ENCODE measurements at places on chromosomes 2 and 18.
A peak's percentile ranks its signal among the peaks of the same experiment; 100 is the strongest.

GRCh38 chr2:28821295-28821958 lies 10.8 kb downstream of the SPDYA start:
- peak; percentile 73 for DNase-seq

DNA sequence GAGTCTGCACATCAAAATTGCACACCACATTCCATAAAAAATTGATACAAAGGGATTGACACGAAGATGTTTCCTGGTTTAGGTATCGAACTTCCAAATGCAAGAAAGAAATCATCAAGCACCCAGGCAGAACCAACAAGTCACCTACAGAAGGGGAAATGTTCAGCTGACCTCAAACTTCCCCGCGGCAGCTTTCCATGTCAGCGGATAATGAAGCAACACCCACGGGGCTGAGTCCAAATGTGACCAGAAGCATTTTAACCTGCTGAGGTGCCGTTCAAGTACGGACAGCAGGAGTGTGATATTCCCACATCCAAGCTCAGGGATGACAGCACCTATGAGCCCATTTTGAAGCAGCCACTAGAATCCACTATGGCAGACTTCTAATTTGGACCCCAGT lies 124.9 kb downstream of the GALNT14 start:
- DNase-seq, result no peak

- DNase-seq, result no peak
These were observed 30.3 kb upstream of the B3GNT7 start for GRCh38 chr2:231364961-231365810.

- DNase-seq, result peak; percentile 59
These were observed 134.1 kb downstream of the FMNL2 start for GRCh38 chr2:152468899-152469692.

DNA sequence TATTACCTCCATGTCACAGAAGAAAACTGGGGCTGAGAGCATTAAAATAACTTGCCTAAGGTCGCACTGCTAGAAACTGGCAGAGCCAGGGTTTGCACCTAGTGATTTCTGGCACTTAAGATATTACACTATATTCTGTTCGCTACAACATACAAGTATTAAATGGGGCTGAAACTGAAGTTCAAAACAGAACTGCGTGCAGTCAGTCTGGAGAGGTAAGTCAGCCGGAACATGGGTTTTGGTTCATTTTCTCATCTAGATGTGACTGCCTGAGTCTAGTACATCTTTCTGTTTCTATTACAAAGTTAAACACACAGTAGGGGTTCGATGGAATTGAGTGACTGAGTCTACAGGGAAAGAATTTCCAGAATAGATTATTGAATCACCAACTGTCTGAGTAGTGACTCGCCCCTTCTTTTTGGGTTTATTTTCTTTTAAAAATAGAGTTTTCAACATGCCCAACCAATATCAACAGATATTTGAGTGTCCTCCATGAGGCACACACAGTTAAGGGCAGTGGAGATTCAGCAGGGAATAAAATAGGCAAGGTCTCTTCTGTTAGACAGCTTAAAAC lies 150.8 kb downstream of the RNF152 start:
- DNase-seq, result no peak

GRCh38 chr2:95292623-95293260 lies 4.4 kb upstream of the KCNIP3 start:
- DNase-seq, result no peak

- DNase-seq, result no peak
These were observed 129.6 kb downstream of the GALNT14 start for GRCh38 chr2:31008561-31009114.

DNA sequence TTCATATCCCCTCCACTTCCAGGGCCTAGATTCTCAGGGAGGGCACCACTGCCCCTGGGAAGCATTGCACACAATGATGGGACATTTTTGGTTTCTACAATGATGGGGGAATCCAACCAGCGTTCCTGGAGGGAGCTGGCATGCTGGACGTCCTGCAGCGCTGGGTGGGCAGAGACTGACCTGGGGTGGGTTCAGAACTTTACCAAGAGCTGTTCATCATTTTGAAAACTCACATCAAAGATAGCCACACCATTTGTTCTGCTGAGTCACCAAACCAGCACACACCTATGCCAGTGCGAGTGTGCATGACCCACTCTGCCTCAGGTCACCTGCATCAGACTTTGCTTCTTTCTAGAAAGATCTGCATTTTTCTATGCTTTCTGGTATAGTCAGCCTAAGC lies 14.1 kb upstream of the ARMC9 start:
- DNase-seq, result no peak

DNA sequence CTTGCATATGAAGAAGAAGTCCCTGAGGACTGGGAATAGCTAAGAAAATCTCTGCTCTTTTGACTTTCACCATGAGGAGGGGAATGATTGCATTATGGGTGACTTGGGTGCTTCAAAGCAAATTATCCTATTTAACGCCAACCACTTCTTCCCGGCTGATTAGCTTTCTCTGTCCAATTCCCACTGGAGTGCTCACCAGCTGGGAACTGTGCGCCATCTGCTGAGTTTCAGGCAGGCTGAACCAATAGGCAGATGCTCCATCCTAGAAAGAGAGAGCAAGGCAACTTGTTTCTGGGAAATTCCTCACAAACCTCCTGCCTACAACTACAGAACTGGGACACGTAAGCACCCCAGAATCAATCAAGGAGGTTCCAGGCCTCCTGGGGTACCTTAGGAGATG lies 49.4 kb downstream of the POLE4 start:
- no peak for DNase-seq

DNA sequence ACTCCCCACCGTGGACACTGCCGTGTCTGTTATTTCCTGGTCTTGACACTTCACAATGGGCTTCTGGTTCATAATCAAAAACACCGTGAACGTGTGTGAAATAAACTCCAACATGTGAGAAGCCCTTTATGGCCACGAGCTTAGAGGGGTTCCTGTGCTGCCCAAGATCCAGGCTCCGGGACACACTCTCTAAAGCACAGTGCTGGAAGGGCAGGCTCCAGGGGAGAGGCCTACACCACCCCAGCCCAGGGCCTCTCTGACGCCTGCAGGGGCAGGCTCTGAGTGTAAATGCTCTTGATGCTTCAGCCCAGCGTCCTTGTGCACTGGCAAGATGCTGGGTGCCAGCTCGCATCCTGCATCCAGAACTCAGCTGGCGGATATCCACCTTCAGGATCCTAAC lies 13.7 kb downstream of the CHST10 start:
- no peak for DNase-seq
